Renal cortical epithelial cell (primary cell): ENCODE measurements at places on chromosomes 4 and X.
A peak's percentile ranks its signal among the peaks of the same experiment; 100 is the strongest.

GRCh38 chr4:159764343-159764952 is 661.6 kb downstream of the RAPGEF2 start:
- DNase-seq, result peak; percentile 68

DNA sequence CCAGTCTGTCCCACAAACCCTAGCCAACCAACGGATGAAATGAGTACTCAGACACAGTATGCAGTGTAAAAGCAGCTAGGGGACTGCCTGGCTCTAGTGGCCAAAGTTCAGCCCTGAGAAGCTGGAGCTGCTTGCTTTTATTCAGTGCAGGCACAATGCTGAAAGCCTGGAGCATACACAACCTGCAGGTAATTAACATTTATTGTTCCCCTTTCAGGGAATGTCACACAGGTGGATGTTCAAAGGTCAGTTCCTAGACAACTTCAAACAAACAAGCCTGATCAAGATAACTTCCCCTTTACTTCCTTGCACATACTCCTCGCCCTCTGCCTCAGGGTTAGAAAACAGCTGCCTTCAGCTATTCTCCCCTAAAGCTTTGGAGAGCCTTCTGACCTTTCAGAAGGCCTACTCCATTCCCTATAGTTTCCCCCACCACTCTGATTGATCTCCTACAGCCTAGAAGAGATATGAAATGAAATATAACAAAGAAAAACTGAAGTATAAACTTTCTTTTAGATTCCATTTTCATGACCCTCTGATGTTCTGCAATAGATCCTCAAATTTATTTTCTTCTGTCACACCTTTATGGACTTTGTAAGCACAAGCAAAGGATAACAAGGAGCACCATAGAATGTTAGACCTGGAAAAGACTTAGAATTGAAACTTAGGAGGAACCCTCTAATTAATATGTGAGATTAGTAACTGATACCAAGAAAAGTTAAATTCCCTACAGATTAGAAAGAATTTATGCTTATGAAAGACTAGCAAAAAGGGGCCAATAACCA is 6.8 kb upstream of the DCAF8L1 start:
- DNase-seq, result no peak

DNA sequence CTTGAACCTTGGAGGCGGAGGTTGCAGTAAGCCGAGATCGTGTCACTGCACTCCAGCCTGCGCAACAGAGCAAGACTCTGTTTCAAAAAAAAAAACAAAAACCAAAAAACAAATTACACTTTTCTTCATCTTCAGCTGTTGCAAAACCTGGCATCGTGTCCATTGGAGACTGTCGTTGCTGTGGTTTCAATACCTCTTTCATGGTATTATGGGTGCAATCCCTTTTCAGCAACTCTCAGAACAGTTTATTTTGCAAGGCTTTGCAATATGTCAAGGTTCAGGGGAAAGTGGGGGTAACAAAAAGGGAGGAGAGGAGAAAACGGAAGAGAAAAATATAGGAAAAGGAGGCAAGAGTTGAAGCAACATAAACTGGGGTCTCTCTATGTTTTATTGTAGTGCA is 40.8 kb downstream of the ARSD start:
- no peak for DNase-seq

GRCh38 chr4:66516940-66517339 is 846.7 kb upstream of the EPHA5 start:
- DNase-seq, result no peak

DNA sequence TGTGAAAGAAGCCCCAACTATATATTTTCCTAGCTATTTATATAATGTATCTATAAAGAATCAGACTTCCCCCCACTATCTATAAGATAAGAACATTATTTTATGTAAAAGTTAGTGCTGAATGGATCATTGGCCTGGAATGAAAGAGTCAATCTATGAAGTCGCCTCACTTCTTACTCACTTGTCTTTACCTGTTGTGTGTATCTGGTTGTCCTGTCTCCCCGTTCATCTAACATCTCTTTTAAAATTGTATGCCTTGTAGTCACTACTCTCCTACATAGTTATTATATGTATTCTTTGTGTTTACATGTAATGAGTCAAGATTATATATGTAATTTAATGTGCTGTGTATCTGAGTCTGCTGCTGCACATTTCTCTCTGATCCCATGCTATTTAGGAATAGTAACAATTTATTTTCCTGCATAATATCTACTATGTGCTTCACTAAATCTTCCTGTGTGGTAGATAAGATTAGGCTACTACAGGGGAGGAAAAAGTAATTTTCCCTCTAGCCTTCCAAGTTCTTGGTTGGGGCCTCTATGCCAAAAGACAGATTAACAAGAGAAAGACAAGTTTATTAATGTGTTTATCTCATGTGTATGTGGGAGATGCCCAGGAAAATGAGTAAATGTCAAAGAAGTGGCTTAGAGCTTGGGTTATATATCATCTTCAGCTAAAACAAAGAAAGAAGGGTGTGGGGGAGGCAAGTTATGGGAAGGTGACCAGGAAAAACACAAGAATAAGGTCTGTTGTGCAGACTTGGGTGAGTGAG is 77.6 kb upstream of the FRMPD4 start:
- no peak for DNase-seq

GRCh38 chr4:113144091-113144490 is 94.6 kb downstream of the ANK2 start:
- no peak for DNase-seq

DNA sequence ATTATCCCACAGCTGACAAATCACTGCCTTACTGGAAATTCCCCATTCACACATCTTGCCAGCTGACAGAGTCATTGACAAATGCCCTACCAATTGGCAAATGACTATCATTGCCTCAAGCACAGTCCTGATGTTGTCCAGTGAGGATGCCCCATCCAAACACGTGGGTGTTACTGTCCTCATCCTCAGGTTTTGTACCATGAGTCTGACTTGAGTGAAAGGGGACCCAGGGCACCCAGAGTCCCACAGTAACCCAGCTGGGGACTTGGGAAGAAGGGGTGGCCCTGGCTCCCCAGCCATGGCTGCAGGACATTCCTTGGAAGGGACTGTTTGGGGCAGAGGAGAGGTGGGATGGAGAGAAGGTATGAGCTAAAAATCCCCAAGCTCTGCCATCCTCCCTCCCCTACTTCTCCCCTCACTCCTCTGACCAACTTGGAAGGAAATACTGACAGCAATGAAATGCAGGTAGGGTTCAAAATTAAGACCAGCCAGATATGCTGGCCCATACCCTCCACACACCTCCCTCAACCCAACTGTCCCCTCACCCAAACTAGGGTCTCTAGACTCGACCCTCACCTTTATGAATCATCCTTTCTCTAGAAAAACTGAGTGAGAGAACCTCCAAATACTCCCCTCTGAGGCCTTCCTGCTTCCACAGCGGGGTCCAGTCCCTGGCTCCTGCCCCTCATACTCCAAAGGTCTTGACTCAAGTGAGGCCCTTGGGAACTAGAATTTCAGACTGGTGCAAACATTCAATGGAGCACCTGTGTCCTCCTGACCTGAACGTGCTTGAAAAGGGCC is 5.1 kb downstream of the TIMP1 start:
- peak; percentile 74 for DNase-seq

- DNase-seq, result peak; percentile 72
Observed at GRCh38 chr4:139734201-139734874, 68.7 kb downstream of the MGST2 start.

DNA sequence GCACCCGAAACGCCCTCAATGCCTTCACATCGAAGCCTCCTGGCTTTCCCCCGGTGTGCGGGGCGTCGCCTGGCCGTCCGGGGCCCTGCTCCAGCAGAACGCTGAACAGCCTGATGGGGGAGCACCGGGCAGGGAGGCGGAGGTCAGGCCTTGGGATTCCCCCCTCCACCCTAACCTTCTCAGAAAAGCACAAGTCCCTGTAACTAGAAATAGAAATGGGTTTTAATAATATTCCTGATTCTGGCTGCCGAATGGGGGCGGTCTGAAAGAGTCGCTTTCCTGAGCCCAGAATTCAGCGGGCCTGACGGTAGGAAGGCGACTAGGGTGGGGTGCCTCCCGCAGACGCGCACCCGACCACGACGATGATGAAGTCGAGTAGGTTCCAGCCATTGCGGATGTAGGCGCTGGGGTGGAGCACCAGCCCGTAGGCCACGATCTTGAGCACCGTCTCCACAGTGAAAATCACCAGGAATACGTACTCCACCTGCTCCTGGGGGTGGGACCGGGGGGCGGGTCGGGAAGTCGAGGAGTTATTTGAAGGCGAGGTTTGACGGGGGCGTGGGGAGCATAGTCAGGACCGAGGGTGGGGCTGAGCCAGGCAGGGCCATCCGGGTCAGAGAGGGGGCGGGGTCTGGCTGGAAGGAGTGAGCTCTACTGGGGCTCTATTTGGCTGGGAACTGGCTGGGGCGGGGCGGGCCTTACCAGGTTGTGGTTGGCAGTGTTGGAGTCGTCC is 2.5 kb downstream of the CACNA1F start:
- DNase-seq, result peak; percentile 3

DNA sequence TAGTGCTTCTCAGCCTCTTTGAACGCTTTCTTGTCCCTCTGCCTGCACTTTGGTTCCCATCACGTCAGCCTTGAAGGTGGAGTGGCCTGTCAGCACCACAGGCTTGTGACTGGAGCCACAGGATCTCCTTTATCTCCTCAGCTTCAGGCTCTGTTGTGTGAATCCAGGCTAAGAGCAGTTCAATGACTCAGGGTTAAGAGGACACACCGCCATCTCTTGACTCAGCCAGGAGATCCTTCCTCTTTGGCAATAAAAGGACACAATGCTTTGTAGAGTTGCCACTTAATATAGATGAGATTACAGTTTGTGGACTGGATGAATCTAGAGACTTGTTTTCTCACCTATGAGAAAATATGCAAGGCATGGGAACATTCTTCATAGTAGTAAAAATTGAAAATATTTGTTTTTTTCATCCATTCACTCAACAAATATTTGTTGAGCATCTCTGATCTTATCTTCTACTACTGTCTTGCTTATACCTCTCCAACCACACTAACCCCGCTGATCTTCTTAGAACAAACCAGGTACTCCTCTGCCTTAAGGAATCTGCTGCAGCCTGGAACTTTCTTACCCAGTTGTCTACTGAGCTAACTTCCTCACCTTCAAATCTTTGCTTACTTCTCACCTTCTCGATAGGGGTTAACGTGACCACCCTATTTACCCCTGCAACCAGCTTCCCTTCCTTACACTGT is 62.3 kb downstream of the UCHL1 start:
- DNase-seq, result peak; percentile 34

DNA sequence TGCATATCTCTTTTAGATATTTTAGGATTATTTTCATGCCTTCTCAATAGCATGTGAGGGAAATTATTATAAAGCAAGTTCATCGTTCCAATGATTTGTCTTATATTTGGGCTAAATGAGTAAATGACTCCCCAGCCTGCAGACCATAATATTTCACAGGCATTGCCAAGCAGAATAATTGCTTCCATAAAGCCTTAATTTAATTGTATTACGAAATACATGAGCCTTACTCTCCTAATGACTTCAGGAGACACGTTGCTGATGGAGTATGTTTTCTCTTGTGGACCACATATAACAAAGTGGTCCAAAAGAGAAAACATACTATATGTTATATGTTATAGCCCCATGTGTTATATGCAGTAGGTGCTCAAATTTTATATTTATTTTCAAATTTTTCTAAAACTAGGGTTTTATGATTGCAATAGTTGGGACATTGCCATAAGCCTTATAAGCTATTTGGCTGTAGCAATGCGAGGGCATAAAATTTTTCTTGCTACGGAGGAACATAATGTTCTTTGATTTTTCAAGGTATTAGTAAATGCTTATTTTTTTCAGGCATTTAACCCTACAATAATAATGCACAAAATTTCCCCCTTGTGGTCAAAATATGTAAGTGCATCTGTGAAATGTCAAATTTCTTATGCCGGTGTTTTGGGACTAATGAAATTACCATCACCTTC is 26.2 kb upstream of the TMPRSS11D start:
- DNase-seq, result peak; percentile 19

DNA sequence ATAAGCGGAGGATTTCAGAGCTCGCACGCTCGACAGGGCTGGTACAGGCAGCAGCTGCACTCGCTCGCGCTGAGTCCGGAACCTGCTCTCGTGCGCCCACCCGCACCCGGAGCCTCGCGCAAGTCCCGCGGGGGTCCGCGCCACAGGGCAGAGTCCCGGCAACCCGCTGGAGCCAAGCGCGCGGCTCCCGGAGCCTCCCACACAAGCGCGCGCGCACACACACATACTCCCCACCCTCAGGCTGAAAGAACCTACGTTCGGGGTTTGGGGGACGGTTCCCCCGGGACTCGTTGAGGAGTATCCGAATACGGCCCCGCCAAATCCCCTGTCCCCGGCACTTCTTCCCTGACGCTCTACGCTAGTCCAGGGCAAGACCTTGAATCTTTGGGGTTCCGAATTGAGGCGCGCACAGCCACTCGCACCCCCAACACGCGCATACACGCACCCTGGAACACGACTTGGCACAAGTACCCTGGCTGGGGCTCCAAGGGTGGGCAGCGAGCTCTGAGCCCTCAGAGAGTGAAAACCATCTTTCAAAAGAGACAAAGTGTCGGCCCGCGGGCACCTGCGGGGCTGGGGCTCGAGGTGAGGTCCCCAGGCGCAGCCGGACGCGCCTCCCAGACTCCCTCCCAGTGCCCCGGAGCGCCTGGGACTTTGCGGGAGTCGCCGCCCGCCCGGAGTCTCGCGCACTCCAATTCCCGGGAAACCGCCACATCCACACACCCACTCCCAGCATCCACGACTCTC is 952 bp downstream of the ANOS1 start:
- DNase-seq, result no peak

DNA sequence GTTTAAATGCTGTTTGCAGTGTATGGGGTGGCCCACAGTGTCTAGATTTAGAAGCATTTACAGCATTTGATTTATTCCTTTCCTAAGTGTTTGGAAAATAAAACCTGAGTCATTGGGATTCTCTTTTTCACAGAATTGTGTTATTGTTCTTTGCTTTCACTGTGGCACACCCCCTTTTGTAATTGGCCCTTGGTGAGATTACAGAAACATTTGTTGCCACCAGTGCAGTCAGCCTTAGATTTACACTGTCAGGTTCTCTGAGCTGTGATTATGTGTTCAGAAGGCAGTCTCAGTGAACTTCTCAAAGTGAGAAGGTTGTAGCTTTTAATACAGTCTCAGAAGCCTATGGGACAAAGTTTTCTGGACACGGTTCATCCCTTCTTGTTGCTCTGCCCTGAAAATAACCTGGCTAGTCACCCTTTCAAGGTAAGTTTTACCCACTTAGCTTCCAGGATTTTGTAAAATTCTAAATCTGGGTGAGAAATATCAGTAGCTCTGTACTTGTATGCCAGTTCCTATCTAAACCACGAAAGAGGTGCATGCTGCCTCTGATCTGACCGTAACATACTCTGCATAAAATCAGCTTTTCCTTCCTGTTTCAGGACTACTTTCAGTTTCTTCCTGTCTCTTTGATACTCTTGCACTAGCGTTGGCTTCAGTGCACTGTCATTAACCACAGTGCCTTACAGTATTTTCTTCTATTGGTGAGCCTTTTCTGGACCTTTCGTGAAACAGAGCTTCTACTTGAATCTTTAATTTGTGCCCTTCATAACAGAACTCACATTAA is 12.6 kb downstream of the RUFY3 start:
- peak; percentile 87 for DNase-seq

GRCh38 chr4:123599061-123599919 is 202.7 kb downstream of the SPRY1 start:
- peak; percentile 77 for DNase-seq

GRCh38 chr4:57544811-57545654 is 434.8 kb upstream of the IGFBP7 start:
- no peak for DNase-seq
